ENCODE measurements at places on chromosomes 1 and 21.

DNA sequence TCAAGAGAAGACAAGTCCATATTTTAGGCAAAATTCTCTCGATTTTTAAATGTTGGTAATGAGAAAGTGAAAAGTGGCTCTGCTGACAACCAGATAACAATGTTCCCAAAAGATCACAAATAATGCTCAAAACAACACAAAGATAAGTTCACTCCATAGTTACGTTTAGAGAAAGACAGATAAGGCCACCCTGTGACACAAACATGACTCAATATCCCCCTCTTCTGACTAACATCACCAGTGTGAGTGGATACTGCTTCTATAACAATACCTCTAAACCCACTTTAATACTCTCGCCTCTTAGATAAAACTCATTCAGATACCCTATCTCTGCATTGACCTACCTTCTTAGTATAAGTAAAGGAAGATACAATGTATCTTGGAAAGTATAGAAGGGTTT is 51.2 kb upstream of the RGS7 start:
- DNase-seq: no peak

- DNase-seq: no peak
Measured at GRCh38 chr1:40314721-40315238, 2.3 kb downstream of the COL9A2 start.

- no peak for DNase-seq
Measured at GRCh38 chr1:94036730-94037129, 84.2 kb downstream of the ABCA4 start.

DNA sequence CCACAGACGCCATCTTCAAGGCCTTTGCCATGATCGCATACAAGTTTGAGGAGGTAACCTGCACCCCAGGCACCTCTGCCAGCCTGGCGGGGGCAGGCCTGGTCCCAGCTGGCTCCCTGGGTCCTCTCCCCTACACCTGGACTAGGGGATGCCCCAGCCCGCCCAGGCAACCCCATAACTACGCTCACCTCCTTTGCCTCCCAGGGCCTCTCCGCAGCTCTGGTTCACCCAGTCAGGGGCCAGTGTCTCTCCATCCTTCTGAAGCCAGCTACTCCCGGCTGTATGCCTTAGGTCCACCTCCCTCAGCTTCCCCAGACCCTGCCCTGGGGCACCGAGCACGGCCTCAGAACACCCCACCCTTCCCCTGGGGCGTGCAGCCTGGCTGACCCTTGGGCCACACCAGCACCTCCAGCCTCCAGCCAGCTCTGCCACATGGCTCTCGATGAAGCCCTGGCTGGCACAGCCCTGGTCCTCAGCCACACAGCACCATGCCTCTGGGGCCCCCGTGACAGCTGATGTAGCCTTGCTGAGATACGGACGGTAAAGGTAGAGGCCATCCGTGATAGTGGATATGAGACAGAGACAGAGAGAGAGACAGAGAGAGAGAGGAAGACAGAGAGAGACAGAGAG is 80.4 kb upstream of the COL6A1 start:
- no peak for DNase-seq

- no peak for DNase-seq
Measured at GRCh38 chr1:30809514-30810263, 52.1 kb upstream of the LAPTM5 start.

GRCh38 chr1:182688436-182689205 is 4.2 kb upstream of the RGS8 start:
- no peak for DNase-seq

GRCh38 chr1:92623187-92623778 is 136.6 kb upstream of the GFI1 start:
- DNase-seq: no peak

DNA sequence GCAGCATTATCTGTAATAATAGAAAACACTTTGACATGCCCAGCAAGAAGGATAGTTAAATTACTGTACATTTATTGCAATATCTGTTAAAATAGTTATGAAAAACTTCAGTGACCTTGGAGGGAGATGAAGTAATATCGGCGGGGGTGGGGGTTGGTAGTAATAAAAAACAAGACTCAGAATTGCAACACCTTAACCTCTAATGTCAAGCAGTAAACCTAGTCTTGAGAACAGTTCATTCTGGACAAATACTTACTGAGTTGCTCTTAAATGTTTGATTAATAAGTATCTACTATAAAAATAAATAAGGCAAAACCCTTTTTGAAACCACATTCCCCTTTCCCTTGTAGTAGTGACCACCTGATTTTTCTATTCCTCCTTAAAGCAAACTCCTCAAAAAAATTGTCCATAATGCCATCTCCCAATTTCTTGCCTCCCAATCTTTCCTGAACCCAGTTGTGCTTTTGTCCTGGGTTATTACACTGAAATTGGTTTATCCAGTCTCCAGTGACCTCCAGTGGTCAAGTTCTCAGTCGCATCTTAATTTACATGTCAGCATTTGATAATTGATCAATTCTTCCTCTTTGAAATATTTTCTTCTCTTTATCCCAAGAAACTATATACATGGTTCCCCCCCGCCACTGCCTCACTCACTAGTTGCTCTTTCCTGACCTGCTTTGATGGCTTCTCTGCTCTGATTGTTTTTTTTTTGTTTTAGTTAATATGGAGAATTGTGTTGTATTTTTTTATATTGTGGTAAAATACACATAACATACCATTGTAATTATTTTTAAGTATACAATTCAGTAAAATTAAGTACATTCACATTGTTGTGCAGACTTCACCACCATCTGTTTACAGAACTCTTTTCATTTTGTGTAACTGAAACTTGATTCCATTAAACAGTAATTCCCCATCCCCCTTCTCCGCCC is 36.8 kb downstream of the RAP1A start:
- DNase-seq: no peak

DNA sequence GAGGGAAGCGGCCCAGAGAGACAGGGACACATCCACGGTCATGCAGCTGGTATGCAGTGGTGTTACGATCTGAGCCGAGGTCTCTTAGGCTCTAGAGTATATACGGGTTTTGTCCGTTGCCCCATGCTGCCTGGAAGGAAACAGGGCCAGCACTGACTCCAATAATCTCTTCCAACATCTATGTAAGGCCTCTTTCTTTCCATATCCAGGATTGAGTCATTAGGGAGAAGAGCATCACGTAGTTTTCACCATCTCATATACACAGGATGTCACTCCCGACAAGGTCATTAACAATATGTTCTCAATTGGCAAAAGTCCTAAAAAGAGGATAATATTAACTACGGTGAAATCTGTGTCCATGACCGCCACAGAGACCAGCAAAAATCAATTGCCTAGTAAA is 4.4 kb downstream of the C8B start:
- no peak for DNase-seq

DNA sequence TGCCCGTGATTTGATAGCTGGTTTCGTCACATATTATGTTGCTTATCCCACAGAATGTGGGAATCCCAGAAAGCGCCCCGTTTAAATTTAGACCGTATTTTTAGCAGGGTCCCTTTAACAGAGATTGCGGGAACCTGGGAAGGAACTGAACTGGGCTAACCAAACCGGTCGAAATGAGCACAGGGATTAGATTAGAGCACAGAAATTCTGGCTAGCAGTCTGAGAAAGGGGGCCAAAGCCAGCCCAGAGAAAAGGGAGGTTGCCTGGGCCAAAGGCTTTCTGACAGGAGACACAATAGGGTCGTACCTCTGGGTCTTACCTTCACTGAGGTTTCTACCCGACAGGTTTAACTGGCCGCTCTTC is 327 bp downstream of the LRRC40 start:
- DNase-seq: no peak

DNA sequence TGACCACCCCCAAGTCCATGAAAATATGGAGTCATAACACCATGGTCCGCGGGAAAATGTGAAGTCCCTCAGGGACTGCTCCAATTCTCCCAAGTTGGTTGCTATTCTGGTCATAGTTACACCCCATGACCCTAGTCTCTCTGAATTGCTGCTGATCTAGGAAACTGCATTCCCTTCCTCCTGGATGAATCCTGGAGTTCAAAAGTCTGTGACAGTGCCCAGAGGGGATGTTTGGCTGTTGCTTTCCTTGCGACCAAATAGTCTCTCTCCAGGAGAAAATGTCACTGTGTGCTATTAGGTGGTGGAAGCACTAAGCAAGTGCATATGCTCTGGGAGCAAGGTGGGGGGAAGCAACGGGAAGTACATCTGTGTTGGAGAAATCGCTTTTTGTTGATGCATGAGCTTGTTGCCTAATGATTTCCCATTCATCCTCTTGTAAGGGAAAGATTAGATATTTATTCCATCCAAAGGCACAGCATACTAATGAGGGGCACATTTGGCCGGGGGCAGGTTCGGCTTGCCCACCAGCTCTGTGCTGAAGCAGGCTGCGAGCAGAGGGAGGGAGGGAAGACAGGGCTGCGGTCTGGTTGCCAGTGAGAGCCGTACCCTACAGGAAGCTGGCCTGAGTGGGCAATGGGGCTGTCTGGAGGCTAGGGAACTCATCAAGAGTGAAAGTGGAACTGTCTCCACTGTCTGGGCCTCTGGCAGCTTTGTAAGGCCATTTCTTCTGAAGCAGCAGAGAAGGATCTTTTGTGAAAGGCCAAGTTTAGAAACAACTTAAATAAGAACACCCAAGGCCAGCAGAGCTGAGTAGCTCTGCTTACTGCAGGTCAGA is 27.2 kb downstream of the SYT6 start:
- no peak for DNase-seq

DNA sequence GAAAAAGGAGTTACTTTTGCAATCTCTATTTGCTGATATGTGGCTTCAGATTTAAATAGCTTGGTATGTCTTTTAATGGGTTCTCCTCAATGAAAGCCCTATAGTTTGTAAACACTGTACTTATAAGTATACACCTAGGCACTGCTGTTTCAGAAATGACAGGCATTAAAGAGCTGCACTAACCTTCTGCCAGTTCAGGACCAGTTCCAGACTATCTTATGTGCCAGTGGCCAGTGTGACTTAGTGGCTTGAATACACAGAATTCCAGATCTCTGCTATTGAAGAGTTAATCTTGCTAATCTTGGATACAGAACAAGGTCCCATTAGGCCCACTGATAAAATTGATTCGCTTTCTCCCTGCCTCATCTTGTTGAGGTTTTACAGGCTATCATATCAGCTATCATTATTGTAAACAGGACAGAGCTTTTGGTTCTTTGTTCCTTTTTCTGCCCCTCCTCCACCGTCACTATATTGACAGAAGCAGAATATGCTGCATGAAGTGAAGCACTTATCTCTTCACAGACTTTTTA is 337.5 kb downstream of the LRRIQ3 start:
- no peak for DNase-seq

DNA sequence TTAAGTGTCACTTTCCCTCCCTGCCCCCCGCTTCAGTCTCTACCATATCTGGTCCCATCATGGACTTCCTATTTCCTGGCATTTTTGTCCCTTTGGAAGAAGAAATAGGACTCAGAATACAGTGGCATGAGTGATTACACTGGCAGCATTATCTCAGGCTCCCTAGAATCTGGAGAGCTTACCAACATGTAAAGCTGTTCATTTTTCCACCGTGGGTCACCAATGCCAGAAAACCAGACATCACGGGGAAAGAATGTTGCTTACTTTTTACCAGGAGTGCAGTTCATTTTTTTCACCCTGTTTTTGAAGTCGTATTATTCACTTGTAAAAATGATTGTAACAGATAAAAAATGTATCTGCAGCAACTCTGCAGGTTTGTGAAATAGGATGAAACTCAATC is 44.8 kb downstream of the BACH1 start:
- no peak for DNase-seq

- DNase-seq: no peak
Measured at GRCh38 chr21:46060596-46061061, 37.3 kb upstream of the COL6A2 start.

DNA sequence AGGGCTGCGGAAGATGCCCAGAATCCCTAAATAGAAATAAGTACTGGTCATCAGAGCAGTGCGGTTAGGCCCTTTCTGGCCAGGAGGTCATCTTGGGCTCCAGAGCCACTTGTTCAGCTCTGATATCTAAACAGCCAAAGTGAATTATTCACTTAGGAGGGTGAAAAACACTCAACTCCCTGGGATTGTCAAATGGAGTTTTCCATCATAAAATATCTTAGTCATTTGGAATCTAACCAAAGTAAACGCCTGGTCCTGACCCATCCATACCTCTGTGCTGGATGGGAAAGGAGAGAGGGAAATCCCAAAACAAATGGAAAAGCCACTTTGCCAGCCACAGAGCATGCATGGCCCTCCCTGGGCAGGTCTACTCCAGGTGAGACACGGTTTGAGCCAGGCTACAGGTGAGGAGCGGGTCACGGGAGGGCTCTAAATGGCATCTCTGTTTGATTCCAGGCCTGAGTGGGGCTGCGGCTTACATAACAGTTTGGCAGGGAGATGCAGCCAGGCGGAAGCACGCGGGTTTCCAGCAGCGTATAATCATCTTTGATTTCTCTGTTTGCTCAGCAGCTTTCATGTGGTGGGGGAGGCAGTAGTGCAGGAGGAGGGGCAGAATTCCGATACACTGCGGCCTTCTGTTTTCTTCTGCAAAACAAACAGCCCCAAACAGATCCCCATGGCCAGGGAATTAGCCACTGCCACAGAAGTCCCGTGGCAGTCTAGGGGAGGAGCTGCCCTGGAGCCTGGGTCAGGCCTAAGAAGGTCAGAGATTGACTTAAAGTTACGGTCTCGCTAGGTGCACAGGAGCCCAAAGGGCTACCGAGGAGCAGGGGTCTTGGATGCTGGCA is 59.1 kb upstream of the ZNF648 start:
- DNase-seq: no peak

DNA sequence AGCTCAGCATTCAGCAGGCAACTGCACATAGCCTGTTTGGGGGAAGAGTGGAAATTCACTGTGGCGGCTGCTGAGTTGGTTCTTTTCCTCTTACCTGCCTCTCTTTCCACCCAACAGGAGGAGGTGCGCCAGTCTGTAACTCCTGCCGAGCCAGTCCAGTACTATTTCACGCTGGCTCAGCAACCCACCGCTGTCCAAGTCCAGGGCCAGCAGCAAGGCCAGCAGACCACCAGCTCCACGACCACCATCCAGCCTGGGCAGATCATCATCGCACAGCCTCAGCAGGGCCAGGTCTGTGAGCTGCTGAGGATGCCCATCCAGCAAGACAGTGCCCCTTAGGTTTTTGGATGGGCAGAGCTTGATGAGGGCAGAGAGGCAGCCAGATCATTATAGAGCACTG is 25.6 kb upstream of the KCNQ4 start:
- no peak for DNase-seq

Measured in stimulated activated CD4-positive, alpha-beta T cell treated with anti-CD3 and anti-CD28 coated beads, Interleukin-2, amount 100 ng/mL, for 48 hours (primary cell).